NCI-H1092 (cell line): ENCODE measurements at places on chromosomes 7 and 10.

DNA sequence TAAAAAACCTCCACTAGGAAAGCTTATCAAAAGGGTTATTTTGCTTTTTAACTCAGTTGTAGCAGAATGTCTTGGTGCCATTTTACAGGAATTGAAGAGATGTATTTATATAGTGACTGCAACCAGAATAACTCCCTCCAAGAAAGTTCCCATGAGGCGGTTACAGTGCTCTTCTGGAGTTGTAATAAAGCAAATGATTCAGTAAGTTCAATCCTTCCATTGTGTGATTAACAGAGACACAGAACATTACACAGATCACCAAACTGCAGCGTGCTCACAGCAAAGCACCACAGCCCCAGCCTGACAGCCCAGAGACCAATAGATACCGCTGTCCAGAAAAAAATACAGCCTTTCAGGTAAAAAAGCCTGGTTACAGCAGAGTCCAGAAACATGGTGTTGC is 21.9 kb upstream of the CABCOCO1 start:
- DNase-seq: no peak

DNA sequence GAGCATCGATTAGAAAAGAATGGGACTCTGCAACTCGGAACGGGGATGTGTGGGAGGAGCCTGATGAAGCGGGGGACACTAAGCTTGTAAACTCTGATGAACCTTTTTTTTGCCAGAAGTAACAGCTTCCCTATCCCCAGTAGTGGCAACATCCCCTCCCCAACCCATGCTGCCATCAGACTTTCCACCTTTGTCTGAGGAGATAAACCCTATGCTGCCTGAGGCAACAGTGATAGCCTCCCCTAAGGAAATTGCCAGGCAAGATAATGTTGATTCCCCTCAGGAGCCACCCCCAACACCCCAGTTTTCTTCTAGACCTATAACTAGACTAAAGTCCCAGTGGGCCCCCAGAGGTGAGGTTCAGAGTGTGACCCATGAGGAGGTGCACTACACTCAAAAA is 173.7 kb downstream of the AKR1D1 start:
- DNase-seq: no peak

DNA sequence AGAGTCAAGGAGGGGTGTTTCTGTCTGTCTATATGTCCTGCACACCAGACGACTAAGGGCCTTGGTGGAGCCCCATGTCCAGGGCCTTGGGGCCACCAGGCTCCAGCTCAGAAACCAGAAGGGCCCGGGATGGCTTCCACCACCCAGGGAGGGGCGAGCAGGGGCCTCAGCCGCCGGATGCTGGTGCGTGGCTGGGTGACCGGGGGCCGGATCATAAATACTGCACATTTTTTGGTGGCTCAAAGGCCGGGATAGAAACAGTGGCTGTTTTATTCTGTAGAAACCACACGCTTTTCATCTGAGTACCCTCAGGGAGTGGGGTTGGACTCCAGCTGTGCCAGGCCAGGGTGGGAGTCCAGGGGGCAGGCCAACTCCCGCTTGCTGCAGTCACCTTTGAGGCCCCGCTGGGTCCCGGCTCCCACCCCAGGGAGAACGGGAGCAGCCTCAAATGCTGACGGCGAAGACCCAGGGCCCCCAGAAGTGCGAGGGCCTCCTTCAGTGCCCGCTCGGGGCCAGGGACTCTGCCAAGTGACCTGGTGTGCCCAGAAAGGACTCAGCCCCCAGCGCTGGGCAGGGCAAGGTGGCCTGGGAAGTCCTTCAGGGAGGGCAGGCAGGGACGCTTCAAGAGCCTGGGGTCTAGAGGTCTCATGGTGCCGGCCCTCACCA is 28.2 kb downstream of the PDGFA start:
- DNase-seq: no peak

GRCh38 chr10:84026821-84027257 is 112.5 kb upstream of the GHITM start:
- DNase-seq: no peak

DNA sequence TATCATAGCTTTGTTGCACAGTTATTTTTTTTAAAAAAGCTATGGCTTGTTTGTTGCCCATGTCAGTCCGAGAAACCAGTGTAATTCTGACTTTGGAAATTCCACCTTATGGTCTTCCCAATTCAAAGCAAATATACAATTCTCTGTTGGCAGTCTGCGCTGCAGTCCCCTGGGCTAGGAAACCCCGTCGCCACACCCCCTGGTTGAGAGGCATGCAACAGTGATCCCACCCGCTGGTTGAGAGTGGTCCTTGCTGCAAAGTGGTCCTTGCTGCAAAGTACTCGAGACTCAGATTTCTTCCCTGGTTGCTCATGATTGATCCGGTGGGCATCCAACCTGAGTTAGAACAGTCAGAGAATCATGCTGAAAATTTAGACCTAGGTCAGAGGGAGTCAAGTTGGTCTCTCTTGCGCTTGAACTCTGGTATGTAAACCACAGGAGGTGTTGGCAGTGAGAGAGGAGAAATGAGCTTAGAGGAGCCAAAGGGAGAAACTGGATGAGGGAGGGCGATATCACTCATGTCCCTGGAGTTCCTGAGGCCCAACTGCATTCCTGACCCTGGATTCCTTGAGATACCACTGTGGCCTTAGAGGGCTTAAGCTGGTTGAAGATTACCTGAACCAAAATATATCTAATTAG is 45.0 kb upstream of the STK17A start:
- no peak for DNase-seq

DNA sequence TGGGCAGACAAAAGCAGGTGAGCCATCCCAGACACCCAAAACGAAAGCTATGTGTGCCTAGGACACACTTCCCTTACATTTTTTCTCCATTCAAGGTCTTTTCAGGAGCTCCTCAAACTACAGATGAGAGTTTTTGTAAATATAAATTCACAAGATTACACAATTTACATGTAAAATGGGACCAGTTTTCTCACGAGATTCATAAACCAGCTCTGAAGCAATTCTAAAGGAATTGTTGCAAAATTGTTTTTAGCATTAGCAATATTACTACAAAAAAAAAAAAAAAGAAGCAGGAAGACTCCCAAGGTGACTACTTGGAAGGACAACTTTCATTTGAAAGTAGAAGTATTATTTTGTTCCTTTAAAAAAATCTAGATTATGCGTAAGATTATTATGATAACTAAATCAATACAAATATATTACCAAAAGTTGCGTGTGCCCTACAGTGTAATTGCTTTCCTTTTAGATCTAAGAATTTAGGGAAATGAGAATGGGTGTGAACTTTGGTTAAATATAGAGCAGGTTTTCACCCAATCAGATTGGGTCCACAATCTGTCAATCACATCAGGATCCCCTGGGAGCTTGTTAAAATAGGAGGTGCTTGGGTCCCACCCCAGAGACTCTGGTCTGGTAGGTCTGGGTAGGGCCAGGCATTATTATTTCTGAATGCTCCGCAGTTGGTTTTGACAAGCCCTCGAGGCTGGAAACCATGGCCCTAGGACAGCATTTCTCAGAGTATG is 72.2 kb downstream of the TBXAS1 start:
- no peak for DNase-seq

GRCh38 chr10:60572511-60573194 is 183.0 kb upstream of the ANK3 start:
- DNase-seq: peak; percentile 46

- DNase-seq: no peak
These were observed 53.0 kb upstream of the DRGX start for GRCh38 chr10:49448924-49449323.

GRCh38 chr7:1675036-1675671 is 5.1 kb downstream of the ELFN1 start:
- no peak for DNase-seq

DNA sequence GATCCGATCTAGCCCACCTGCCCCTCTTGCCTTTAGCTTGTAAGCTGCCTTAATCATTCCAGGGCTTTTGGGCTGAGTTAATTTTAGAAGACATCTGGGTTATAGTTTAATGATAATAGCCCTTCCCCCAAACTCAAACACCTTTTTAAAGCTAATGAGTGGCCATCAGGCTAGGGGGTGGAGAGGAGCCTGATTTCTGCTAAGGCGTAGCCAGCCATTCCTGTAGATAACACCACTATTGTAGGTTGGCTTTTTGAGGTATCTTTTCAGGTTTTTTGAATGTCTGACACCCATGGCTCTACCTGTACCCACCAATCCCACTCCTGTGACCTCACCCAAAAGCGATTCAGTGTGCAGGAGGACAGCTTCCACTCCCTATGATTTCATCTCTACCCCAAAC is 7.6 kb upstream of the SYPL1 start:
- no peak for DNase-seq

GRCh38 chr7:151940048-151940811 is 16.0 kb upstream of the GALNTL5 start:
- no peak for DNase-seq

DNA sequence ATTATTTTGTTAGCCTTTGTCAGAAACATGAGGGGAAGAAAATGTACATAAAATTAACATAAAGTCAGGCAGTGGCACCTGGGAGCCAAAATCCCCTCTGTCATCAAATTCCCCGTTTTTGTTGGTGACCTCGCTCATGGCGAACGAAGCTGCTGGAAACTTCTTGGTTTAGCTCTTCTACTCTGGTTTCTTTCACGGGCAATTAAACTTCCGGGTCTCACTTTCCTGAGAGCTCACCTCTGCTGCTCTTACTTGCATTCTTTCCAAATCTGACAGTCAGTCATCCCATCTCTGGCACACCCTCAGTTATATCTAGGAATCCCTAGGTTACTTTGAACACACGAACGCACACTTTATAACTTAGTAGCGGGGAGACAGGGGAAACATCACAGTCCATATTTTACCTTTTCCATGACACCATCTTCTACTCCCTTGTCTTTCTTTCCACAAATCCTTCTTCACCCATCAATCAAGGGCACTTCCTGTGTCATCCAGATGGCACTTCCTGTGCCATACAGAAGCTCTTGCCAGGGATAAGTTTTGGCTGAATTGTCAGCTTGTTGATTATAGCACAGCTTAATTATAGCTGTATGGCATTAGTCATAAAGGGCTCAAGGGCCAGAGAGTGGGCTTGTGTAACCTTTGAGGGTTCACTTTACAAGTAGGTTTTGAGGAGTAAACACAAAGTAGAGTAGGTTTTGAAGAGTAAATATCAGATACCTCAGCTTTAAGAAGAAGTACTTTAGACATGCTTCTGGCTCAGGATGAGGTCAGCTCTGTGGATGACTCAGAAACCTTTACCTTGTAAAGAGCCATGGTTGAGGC is 105.1 kb downstream of the GATA3 start:
- DNase-seq: no peak

DNA sequence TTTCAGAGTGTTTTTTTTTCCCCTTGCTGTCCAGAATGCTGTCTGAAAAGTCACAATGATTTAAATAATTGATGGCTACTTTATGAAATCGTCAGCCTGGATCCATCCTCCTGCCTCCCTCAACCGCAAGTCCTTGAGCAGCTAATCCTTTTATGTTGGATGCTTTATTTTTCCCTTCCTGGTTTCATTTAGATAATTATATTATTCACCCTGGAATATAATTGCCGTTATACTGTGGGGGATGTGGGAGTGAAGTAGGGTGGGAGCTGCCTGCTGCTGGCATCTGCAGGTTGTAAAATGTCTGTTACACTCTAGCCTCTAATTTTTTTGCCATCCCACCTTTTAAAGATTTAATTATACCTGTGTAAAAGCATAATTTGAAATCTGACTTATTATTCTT is 290.5 kb upstream of the LRGUK start:
- DNase-seq: peak; percentile 10

- DNase-seq: no peak
These were observed 34.6 kb upstream of the TPST1 start for GRCh38 chr7:66170309-66171231.

DNA sequence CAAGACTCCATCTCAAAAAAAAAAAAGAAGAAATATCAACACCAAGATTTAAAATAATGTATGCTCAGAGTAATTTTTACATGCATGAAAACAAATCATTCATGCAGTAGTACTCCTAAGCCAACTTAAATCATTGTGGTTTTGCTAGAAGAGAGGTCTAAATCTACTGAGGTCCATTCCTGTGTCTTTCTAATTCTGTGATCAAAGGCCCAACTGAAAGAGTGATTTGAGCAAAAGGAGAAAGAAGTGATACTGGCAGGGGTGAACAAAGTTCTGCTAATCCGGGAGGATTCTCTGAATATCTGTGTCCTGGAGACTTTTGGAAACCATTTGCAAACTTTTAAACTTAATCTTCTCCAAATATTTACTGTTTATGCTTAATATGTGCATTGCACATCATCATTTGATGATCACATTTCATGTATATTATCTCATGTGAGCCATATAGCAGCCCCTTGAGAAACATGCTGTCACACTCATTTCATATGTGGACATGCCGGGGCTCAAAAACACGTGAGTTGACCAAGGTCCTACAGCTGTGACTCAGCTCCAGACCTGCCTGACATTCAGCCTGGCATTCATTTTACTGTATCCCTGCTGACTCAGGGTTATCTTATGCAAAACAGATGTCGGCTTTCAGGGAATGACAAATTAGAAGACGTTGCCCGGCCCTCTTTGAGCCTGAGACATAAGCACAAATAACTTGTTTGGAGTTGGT is 76.4 kb downstream of the FAM107B start:
- no peak for DNase-seq

DNA sequence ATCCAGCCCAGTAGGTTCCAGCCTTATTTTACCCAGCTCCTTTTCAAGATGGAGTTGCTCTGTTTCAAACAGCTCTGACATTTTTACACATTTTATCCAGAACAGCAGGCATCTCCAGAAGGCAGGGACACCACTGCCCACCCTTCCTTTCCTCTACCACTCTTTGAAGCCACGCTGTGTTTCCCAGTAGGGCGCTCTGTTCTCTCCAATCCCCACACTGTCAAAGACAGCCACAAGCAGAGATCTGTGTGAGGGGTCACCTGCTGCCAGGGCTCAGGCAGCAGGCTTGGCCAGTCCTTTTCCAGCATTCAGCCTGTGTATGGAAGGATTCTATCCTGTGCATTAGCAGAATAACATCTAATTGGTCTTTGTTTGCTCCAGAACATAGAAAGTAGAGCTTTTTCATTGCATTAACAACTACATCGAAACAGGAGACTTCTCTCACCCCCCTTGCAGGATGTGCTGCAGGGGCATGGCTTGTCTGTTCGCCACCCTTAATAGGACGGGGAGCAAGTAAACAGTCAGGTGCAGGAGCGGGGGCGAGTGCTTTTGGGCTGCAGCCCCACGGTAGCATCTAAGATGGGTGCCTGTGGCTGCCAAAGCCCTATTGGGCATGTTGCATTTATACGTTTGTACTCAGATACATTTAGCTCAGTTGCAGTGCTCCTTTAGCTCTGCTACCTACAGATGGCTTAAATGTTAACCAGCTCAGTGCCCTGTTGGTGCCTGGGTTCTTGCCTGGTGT is 326.1 kb downstream of the GALNT17 start:
- no peak for DNase-seq

DNA sequence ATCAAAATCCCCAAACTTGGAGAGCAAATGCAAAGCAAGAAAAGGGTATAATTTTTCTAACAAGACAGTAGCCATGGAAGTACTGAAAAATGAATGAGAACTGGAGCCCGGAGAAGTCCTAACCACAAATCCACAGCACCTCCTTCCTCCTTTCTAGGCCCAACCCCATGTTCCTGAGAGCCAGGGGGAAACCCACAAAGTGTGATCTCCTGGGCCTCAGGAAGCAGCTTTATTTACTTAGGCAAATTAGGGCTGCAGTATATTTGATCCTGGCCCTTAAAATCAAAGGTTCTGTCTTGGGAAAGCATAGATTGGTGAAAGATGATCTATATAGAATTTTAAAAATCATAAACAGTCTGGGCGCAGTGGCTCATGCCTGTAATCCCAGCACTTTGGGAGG is 103.0 kb downstream of the DOCK4 start:
- no peak for DNase-seq

- DNase-seq: no peak
These were observed 39.7 kb downstream of the AGAP3 start for GRCh38 chr7:151125846-151126481.
